ENCODE measurements at places on chromosomes 12 and 14.
A peak's percentile ranks its signal among the peaks of the same experiment; 100 is the strongest.

DNA sequence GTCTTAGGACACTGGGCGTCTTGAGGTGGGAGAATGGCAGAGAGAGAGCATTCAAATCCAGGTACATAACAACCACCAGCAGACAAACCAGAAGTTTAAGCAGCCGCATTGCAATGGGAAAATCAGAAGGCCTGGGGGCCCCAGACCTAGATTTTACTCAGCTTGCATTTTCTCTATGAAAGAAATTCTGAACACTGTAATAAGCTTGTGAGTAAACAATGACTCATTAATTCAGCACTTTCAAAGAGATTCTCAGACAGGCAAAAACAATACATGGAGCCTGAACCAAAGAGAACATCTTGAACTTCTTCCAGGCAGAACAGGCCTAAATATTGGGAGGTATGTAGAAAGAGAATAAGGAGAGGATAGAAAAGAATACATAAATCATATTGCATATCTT is 69.8 kb upstream of the IFNG-AS1 start:
- no peak for DNase-seq

DNA sequence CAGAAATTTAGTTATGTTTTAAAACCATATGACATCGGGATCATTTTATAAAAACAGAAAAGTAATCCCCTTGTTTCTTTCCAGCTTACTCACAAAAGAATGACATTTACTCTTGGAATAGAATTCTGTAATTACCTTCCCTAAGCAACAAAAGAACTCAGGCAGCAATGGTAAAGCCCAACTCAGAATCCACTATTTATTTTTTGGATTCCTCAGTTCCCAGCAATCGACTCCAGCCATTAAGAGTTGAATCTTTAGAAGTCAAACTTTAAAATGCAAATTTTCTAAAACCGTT is 65.9 kb downstream of the FOXN3 start:
- no peak for DNase-seq

GRCh38 chr14:35747379-35747778 is 61.7 kb downstream of the RALGAPA1 start:
- DNase-seq, result no peak

- no peak for DNase-seq
Measured at GRCh38 chr14:53515276-53515675, 362.2 kb upstream of the DDHD1 start.

DNA sequence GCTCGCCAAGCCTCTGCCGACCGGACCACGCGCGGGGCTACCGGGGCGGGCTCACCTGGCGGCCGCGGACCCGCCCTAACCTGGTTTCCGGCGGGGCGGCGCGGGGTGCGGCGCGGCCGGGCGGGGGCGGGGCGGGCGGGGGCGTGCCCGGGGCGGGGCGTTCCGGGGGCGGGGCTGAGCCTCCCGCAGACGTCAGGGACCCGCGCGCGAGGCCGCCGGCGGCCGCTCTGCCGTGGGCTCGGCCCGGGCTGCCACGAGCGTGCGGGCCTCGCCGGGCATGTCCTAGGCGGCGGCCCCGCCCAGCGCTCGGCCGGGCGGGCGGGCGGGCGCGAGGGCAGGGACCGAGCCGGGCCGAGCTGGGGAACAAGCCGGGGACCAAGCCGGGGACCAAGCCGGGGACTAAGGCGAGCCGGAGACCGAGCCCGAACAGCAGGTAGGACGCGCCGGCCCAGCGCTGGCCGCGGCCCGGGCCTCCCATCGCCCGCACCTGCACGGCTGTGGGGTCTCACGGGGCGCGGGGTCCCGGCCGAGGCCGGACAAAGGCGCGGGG is at the start of gene CEP170B:
Gene CEP170B, plus strand, starts transcription at position 188 of the 550 bp plus-strand sequence. CDS start 3,183 bp downstream, outside the sequence.
- DNase-seq, result no peak

DNA sequence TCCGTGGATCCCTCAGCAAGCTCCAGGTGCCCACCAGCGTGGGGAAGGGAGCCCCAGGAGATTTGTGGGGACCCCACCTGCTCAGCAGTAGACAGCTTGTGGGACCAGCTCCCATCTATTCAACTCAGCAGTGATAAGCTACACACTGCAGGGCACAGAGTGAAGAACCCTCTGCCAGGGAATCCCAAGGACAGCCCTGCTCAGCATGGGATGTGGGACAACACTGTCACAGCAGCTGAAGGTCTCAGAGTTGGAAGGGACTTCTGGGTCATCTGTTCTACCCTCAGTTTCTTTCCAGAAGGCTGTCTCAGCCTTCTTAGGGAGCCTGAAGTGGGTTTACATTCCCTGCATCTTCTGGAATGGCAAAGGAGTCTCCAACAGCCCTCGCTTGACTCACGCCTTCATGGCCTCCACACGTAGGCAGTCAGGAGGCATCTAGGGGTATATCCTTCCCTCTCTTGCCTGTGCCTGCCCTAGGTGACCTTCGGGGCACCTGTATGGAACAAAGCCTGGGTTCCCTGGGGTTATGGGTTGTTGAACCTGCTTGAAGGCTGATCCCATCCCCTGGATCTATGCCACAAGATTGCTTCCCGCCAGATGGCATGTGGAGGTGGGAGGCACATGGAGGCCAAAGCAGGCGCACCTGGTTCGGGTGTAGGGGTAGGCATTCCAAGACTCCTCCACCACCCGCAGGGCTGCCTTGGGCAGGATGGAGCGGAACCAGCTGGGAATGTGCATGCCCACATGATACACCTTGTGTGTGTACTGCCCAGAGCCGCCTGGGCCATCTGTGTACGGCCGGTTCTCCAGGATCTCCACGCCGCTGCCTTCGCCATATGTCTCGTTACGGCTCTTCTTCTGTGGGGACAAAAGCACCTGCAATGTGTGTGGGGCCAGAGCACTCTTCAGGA is 33.0 kb downstream of the ARL6IP4 start:
- no peak for DNase-seq

DNA sequence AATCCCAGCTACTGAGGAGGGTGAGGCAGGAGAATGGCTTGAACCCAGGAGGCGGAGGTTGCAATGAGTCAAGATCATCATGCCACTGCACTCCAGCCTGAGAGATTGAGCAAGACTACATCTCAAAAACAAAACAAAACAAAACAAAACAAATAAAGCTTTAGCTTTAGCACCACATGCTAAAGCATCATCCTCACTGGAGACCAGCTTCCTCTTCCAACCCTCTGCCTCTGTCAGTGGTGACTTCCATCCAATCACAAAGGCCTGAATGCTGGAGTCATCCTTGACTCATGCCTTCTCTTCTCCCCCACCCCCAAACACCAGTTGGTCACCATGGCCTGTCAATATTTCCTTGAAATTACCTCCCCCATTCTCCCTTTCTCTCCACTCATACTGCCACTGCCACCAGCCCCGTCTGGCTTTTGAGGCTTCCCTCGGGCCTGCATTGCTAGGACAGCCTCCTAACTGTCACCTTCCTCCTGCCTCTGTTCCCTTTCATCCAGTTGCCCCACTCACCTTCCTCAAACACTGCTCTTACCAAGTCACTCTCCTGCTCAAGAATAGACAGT is 1.4 kb downstream of the ZNF385A start:
- no peak for DNase-seq

- DNase-seq, result peak; percentile 55
Measured at GRCh38 chr12:49274396-49275069, 9.7 kb downstream of the TUBA1C start.

DNA sequence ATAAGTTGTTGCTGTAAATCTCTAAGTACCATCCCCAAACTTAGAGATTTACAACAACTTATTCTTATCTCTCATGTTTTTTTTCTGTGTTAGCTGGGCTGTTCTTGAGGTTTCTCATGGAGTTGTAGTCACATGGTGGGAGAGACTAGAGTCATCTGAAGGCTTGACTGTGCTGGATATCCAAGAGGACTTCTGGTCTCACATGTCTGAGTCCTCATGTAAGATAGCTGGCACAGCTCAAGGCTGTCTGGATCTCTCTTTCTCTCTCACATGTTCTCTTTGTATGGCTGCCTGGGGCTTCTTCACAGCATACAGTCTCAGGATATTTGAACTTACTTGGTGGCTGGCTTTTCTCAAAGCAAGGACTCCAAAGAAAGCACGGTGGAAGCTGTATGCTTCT is 63.8 kb downstream of the DACT1 start:
- DNase-seq, result no peak

- no peak for DNase-seq
Measured at GRCh38 chr12:124563401-124563800, 4.0 kb downstream of the NCOR2 start.

- no peak for DNase-seq
Measured at GRCh38 chr14:62629176-62629725, 416.0 kb downstream of the KCNH5 start.

GRCh38 chr14:95547272-95547625 is 12.4 kb downstream of the GLRX5 start:
- DNase-seq, result no peak

DNA sequence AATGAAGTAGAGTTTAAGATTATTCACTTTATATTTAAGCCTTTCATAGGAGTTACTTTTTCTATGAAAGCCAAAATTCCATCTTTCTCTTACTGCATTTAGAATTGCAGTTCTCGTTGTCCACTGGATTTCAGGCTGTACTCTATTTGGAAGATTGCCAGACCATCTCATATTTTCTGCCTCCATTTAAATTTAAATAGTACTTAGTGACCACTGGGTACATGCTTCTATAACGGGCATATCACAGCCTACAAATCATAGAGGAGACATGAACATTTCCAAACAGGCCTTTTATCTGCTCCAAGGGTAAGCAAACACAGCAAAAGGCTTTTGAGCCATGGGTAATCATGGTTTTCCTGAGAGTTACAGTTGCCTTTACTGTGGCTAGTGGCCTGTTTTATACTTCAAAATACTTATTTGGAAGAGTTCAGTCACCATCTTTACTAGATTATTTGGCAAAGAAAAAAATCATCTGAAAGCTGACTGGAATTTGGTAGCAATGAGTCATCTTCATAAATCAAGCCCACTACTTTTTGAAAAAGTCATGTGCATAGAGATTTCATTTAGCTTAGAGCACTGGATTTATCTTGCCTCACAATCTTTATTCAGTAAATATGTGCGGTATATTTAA is 15.7 kb downstream of the ANO6 start:
- no peak for DNase-seq
